ENCODE measurements at places on chromosomes 12 and 14.

DNA sequence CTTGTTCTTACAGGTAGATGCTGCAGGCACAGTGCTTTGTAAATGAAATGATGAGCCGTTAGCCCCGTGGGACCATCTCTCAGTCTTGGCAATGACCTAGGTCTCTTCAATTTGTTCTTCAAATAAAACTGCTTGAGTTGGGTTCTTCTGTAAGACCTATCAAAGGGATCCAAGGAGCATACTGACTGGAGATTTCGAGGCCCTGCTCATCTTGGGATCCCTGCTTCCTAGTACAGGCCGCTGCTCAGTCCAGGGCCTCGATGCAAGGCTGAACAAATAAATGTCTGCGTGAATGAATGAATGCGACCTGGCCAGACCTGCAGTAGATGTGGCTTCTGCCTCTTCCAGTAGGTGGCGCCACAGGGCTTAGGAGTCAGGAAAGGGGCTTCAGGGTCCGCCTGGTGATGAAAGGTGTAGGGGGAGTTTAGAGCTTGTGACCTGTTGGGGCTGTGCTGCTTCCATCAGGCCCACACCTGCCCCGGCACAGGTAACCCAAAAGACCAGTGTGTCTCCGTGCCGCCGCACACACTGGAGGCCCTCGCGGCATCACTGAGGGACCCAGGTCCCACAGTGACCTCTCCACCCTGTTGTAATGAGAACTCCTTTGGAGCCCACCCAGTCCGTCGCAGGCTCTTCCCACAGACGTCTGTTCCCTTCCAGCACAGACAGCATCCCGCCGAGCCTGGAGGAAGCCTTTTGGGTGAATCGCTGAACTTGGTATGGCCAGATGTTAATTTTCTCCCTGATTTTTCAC, 4.4 kb downstream of the CACNA1C start:
- peak; percentile 12 for DNase-seq

GRCh38 chr12:84779169-84779568, 133.4 kb downstream of the SLC6A15 start:
- no peak for DNase-seq

- DNase-seq, result no peak
Measured at GRCh38 chr12:121720762-121721161, 8.2 kb downstream of the TMEM120B start.

- no peak for DNase-seq
Measured at GRCh38 chr12:61220337-61220736, 1039.9 kb upstream of the USP15 start.

GRCh38 chr12:84816916-84817695, 95.5 kb downstream of the SLC6A15 start:
- no peak for DNase-seq

GRCh38 chr14:92568621-92569479, 55.3 kb downstream of the RIN3 start:
- peak; percentile 58 for DNase-seq

DNA sequence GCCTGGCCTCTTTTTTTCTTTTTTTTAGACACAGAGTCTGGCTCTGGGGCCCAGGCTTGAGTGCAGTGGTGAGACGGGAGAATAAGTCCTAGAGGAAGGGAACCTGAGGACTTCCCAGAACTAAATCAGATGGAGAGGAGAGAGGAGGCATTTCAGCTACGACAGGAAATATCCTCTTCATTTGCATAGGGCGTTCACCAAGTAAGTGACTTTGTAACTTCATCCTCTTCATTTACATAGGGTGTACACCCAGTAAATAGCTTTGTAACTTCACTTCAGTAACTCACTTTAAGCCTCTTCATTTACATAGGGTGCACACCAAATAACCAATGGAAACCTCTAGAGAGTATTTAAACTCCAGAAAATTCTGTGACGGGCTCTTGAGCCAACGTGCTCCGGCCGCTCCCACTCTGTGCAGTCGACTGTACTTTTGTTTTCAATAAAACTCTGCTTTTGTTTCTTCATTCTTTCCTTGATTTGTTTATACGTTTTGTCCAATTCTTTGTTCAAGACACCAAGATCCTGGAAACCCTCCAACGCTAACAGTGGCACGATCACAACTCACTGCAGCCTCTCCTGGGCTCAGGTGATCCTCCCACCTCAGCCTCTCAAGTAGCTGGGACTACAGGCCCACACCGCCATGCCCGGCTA, 21.4 kb upstream of the ANKRD9 start:
- no peak for DNase-seq

DNA sequence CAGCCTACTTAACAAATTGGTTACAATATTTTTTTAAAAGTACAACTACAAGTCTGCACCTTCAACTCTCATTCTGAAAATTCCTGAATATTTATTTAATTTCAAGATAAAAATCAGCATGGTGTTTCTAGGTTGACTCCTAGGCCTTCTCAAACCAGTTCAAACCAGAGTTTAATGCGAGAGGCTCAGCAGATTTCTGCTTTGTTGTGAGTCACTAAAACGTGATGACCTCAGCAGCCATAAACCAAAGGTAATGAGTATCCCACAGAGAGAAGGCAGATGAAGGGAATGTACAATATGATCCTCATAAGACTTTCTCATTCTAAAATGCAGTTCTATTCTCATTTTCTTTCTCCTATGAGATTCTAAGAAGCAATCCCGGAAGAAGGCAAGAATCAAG, 1.5 kb downstream of the PRDM4 start:
- DNase-seq, result peak; percentile 11

GRCh38 chr14:85195872-85196477, 334.0 kb upstream of the FLRT2 start:
- DNase-seq, result no peak

DNA sequence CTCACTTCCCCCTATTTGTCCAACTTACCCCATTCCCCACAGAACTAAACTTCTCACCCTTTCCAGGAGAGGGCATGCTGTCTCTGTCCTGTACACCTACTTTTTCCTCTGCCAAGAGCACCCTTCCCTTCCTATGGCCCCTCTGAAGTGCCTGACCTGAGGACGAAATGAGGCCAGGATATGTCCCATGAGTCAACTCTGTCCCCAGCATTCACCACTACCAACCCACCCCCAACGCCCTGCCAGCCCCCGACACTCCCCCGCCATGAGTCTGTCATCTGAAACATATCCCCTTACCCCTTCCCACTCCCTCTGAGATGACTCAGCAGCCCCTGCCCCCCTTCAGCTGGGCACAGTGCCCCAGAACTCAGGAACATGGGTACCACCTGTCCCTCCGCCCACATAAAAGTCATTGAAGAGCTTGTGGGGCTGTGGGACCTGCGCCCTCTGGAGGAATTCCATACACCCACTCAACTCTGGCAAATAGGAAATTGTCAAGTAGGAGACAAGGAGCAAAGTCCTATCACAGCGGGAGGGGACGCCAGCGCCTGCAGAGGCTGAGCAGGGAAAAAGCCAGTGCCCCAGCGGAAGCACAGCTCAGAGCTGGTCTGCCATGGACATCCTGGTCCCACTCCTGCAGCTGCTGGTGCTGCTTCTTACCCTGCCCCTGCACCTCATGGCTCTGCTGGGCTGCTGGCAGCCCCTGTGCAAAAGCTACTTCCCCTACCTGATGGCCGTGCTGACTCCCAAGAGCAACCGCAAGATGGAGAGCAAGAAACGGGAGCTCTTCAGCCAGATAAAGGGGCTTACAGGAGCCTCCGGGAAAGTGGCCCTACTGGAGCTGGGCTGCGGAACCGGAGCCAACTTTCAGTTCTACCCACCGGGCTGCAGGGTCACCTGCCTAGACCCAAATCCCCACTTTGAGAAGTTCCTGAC, 26.3 kb downstream of the ITGA7 start:
- DNase-seq, result no peak

Data from stimulated activated CD8-positive, alpha-beta memory T cell treated with anti-CD3 and anti-CD28 coated beads, Interleukin-15, amount 100 ng/mL, for 48 hours (primary cell).